ENCODE measurements at places on chromosomes 7 and 10. TPM values are rescaled to one million over a fixed set of nuclear protein-coding genes. Genes with fewer than 3 reads are reported as not detected.

CALCR gene
- not detected for total RNA-seq

SRRM3 gene
- total RNA-seq: 2.1 TPM

PRR15 gene
- total RNA-seq: 4.4 TPM

GFRA1 gene
- total RNA-seq: under 0.01 TPM

SMKR1 gene
- total RNA-seq: 2.4 TPM

PKD1L1 gene
- under 0.01 TPM for total RNA-seq

HOXA7 gene
- not detected for total RNA-seq

DNAJB12 gene
- 37.7 TPM for total RNA-seq

SPDYE8 gene
- total RNA-seq: not detected

TRIM73 gene
- 2.1 TPM for total RNA-seq

ANXA11 gene
- 22.6 TPM for total RNA-seq

HTR5A gene
- total RNA-seq: not detected

THSD7A gene
- 0.28 TPM for total RNA-seq

PROSER2 gene
- 24.3 TPM for total RNA-seq

CALHM1 gene
- not detected for total RNA-seq
